ENCODE measurements at places on chromosomes 2 and 18. TPM values are rescaled to one million over a fixed set of nuclear protein-coding genes. Genes with fewer than 3 reads are reported as not detected.

ALPP gene
- not detected for total RNA-seq

DNA sequence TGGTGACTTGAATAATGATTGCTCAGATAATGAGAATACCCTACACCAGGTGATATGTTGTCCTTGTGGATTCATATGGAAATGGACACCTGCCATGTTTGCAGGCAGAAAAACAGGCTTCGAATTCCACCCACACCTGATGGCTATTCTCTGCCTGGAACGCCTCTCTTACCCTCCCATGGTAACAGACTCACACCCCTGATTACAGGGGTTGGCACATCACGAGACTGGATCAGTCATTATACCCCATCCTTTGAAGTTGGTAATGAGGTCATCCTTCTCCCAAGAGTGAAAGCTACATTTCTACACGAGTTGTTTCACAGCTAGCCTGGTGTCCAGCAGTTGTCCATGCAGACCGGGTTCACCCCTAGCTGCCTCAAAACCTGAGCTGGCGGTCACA, 71.4 kb upstream of the MBOAT2 start:
- DNase-seq, result no peak

COL4A3 gene
- total RNA-seq, result 5.8 TPM

GRCh38 chr2:25043241-25043867, 1.5 kb downstream of the EFR3B start:
- no peak for DNase-seq

GRCh38 chr2:96495982-96496629, 9.1 kb downstream of the NEURL3 start:
- no peak for DNase-seq

PJVK gene
- total RNA-seq, result 1.0 TPM

DNA sequence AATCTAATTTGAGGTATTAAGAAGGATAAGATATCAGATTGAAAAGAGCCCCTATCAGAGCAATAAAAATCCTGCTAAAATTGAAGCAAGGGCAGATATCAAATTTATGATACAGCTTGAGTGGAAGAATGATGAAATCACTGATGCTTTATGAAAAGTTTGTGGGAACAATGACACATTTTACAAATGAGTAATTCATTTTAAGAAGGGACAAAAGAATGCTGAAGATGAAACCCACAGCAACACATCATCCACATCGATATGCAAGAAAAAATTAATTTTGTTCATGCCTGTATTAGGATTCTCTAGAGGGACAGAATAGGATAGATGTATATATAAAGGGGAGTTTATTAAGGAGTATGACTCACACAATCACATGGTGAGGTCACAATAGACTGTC, 355.6 kb upstream of the GYPC start:
- no peak for DNase-seq

DNA sequence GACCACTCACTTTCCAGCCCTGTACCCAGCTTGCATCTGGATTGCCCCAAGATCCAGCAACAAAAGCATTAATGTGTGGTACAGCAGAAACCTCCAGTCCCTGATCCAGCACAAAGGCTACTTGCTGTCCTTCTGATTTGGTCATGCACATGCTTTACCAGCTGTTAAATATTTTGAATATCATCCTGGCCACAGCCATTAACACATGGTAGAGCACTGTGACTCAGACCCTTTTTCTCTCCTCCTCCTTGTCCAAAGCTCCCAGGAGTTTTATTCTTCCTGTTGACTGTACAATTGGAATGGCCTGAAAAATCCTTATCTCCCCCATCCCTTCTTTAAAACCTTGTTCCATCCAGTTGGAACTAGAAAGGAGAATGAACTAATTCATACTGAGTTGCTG, 419.7 kb upstream of the TNP1 start:
- no peak for DNase-seq
